Stimulated activated memory B cell treated with anti-CD40 and anti-IgM and Interleukin-4, amounts not matched to agents 10 μg/mL and 1 μg/mL and 100 μg/mL, for 72 hours (primary cell): ENCODE measurements at places on chromosomes 1 and 21.

DNA sequence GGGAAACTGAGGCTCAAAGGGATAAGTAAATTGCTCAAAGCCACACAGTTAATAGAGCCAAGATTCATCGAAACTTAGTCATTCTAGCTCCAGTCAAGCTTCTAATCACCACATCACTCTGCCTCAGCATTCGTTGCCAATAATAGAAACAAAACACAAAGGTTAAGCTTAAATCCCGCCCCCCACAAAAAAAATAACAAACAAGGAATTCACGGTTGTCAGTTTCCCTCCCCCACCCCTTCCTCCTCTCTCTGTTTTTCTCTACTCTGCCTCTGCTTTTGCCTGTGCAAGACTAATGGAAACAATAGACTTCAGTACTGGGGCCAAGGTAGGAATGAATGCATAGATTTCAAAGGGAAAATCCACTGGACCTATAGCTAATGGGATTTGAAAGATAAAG, 70.7 kb upstream of the ZNF644 start:
- ATAC-seq = no peak

- no peak for ATAC-seq
Measured at GRCh38 chr1:4084048-4084431, 184.0 kb upstream of the C1orf174 start.

DNA sequence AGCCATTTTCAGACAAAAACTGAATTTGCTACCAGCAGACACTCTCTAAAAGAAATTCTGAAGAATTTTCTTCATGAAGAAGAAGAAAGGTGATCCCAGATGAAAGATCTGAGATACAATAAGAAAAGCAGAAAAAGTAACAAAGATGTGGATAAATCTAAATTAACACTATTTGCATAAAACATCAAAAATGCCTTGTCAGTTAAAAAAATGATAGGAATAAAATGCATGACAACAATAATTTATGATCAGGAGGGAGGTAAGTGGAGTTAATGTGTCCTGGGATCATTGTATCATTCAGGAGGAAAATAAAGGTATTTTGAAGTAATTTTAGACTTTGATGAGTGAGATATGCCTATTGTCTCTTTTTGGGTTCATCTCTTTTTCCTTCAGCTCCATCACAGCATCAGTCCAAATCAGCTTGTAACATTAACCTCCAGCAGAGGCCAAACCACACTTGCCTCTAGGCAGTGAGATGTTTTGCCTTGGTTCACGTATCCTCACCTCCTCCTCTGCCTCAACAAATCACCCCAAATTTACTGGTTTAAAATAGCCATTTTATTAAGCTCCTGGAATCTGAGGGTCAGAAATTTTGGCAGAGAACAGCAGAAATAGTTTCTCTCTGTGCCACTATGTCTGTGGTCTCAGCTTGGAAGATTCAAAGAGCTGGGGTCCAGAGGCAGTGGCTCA, 76.9 kb upstream of the HIVEP3 start:
- no peak for ATAC-seq

- ATAC-seq = no peak
Measured at GRCh38 chr1:228650141-228650540, 85.1 kb upstream of the RHOU start.

DNA sequence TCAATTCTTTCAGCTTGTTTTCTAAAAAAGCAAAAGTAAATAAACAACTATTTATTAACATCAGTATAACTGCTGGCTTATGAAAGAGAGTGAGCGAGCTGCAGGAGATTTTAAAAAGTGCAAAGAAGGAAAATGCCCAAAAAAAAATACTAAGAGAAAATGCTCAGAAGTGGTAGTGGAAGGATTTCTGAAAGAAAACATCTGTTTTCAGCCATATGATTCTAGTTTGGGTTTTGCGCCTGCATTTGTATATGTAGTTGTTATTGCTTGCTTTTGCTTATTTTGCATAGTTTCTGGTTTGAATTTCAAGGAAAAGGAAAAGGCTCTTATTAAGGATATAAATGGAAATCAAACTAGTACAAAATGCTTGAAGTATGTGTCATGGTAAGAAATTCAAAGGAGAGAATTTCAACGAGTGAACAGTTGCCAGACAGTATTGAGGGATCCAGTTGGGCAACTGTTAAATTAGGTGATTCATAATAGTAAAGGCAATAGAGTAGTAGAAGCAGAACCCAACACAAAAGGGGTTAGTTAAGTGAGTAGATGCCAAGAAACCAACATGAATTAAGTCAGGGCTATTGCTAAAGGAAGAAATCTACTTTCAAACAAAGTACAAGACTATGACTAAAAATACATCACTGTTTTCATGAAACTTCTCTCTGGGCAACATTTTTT, 1.2 kb downstream of the GBP5 start:
- ATAC-seq = no peak

GRCh38 chr1:66206563-66207144, 327.3 kb upstream of the SGIP1 start:
- no peak for ATAC-seq

GRCh38 chr1:161885003-161885402, 118.9 kb downstream of the ATF6 start:
- no peak for ATAC-seq

GRCh38 chr1:153362187-153362775, 4.6 kb downstream of the S100A9 start:
- no peak for ATAC-seq

GRCh38 chr1:156748670-156749418, 2.6 kb downstream of the HDGF start:
- no peak for ATAC-seq

- ATAC-seq = no peak
Measured at GRCh38 chr1:221611656-221612046, 130.2 kb downstream of the DUSP10 start.

DNA sequence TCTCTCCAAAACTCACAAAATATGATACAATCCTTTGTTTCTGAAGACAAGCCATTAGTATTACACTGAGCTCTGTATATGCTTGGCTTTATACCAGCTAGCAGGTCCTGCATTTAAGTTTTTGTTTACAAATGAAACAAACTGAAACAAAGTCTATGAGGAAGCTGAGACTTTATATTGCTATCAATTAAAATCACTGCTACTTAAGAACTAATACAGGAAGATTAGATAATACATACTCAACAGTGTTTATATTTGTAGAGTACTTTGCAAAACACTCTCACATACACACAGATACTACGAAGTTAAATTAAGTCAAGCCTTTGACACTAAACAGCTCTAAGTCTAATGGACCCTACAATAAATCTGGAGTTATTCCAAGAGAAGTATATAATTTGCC, 247.4 kb downstream of the CRB1 start:
- no peak for ATAC-seq

GRCh38 chr1:59674595-59674994, 140.2 kb upstream of the HOOK1 start:
- ATAC-seq = no peak

DNA sequence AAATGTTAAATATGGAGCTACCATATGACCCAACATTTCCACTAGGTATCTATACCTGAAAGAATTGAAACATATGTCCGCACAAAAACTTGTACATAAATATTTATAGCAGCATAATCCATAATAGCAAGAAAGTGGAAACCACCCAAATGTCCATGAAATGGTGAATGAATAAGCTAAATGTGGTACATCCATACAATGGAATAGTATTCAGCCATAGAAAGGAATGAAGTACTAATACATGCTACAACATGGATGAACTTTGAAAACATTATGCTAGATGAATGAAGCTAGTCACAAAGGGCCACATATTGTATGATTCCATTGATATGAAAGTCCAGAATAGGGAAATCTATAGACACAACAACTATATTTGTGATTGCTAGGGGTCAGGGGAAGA, 20.0 kb upstream of the BLACAT1 start:
- no peak for ATAC-seq

DNA sequence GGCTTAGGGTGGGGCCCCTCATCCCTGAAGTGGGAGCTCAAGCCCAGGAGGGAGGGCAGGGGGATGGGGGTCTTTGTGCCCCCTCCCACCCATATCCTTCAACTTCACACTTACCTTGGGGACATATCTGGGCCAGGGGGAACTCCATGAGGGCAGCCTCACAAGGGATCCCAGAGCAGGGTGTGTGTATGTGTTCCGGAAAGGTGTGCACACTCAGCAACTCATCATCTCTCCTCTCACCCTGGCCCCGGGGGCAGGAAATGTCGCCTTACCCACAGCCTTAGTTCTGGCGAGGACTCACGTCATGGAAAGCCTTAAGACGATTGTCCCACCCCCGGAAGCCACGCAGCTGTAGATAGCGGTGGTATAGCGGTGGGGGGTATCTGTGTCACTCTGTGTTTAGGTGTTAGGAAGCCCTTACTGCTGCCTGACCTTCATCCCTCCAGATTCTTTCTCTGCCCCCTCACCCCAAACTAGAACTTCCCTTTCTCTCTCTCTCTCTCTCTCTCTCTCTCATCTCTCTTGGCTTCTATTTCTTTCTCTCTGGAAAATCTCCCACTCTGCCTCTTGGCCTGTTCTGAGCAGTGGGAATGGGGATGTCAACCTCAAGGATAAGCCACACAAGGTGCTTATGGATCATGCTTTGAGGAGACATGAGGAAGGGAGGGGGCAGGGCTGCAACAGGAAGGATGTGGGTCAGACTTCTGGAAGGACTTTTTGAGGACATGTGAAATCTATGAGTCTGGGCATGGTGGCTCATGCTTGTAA, at the start of gene SH2D2A:
Gene SH2D2A, minus strand, starts transcription at position 288 of the 768 bp plus-strand sequence. Its CDS starts 140 bp downstream, at position 148.
- ATAC-seq = peak; percentile 87

GRCh38 chr1:151994956-151995355, 1.3 kb upstream of the S100A10 start:
- no peak for ATAC-seq

DNA sequence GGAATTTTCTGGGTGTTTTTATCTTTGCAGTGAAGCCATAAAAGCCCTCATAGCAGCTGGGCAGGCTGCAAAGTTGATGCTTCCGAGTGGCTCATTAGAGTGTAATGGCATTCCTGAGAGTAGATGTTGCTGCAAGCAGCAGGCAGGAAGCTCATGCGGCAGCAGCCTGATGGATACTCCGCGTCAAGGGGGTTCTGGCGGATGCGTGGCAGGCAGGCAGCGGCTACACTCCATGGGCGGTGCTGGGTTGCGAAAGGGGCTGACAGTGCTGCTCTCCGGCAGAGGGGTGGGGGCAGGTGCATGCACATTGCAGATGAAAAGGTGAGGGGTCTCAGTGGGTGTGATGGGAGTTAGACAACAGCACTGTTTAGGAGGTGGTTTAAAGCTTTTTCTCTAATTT, 93.2 kb upstream of the AJAP1 start:
- ATAC-seq = no peak

- ATAC-seq = no peak
Measured at GRCh38 chr1:9696793-9697192, 45.3 kb downstream of the PIK3CD start.

- ATAC-seq = no peak
Measured at GRCh38 chr1:214569357-214570004, 18.1 kb upstream of the PTPN14 start.

DNA sequence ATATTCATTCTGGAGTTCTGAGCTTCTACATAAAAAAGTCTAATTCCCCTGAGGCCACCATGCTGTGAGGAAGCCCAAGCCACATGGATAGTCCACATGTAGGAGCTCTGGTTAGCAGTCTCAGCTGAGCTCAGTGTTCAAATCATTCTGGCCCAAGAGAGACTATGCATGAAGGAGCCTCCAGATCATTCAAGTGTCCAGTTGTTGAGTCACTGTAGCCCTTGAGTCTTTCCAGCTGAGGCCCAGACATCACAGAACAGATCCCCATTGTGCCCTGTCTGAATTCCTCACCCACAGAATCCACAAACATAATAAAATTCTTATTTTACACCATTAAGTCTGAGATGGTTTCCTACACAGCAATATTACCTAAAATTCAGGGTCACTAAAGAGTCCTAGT, 107.0 kb upstream of the NGF start:
- no peak for ATAC-seq

- ATAC-seq = peak; percentile 60
Measured at GRCh38 chr1:115063228-115063901, 25.9 kb downstream of the TSPAN2 start.

DNA sequence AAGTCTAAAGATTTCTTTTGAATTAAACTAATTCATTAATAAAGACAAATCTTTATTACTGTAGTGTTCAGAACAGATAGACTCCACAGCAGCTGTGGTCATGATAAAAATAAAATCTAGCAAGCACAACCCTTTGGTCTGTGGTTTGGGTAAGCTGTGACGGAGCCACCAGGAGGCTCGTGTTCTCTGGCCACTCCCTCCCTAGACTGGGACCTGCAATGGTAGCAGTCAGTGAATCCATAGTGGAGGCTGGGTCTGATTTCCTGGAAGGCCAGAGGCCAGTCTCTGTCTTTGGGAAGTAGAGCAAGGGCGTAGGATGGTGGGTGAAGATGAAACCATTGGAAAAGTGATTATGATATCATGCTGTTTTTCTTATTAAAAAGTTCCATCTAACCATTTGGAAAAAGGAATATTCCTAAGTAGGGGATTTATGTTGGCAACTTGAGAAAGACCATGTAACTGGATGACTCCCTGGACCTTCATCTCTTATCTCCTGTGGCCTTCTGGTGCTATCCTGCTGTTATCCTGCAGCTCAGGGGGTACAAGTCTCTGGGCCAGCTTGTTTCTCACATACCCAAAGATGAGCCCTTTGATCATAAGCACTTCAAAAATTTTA, 39.0 kb downstream of the TENT5C start:
- ATAC-seq = peak; percentile 75

GRCh38 chr1:92749024-92749634, 35.8 kb downstream of the EVI5 start:
- ATAC-seq = peak; percentile 64

GRCh38 chr21:31041295-31042079, 3.2 kb upstream of the KRTAP19-8 start:
- ATAC-seq = no peak

GRCh38 chr1:183450093-183450492, 22.2 kb upstream of the SMG7 start:
- ATAC-seq = no peak

- no peak for ATAC-seq
Measured at GRCh38 chr1:114216431-114217173, 62.9 kb upstream of the SYT6 start.

DNA sequence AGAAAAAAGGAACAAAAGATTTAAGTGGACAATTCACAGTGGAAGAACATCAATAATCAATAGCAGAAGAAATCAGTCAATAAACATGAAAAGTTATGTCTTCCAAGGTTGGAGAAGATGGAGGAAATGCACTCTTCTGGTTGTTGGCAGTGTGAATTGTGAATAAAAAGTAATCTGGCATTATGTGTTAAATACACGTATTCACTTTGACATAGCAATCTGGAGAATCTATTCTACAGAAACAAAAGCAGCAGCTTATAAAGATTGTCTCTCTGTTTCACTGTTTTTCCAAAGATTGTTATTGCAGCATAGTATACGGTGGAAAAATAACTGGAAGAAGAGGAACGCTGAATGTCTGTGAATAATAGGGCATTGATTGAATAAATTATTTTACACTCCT, 169.4 kb downstream of the NEK7 start:
- no peak for ATAC-seq

DNA sequence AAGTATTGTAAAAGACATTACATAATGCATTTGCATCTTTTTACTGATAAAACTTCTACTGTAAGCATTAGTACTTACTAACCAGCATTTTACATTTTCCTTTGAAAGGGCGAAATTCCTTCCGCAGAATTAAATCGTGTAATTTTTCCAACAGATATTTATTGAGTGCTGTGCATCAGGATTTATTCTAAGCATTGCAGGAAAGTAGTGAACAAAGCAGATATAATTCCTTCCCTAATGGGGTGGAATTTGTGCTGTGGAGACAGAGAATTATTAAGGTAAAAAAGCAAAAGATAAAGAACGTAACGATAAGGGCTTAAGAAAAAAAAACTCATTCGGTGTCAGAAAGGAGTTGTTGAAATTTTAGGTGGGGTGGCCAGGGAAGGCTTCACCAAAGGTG, 7.6 kb upstream of the ETS2 start:
- no peak for ATAC-seq
